Ascending aorta (tissue), 2 donors: ENCODE measurements at places on chromosomes 1 and 21. TPM values are rescaled to one million over a fixed set of nuclear protein-coding genes. Genes with fewer than 3 reads are reported as not detected.

The TFF2 gene
- total RNA-seq: not detected

The LY9 gene
- total RNA-seq: 0.11 TPM

The TMEM79 gene
- not detected for total RNA-seq

The TCHH gene
- not detected for total RNA-seq

The MFAP2 gene
- 26.3 TPM for total RNA-seq

The AIRE gene
- total RNA-seq: 0.75 TPM

The DCLRE1B gene
- 1.9 TPM for total RNA-seq

The FAM177B gene
- not detected for total RNA-seq

The GPR161 gene
- 16.3 TPM for total RNA-seq
